ENCODE measurements at places on chromosomes 16 and 17.

DNA sequence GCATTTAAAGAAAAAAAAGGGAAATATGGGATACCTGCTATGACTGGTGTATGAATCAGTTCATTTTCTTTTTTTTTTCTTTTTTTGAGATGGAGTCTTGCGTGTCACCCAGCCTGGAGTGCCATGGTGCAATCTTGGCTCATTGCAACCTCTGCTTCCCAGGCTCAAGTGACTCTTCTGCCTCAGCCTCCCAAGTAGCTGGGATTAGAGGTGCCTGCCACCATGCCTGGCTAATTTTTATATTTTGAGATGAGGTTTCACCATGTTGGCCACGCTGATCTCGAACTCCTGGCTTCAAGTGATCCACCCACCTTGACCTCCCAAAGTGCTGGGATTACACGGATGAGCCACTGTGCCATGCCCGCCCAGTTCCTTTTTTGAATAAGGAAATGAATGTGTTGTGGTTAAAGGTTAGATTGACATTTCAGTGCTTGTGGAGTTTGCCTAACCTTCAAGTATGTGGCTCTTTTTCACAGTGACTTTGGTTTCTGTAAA is 7.7 kb downstream of the HAPSTR1 start:
- no peak for DNase-seq

DNA sequence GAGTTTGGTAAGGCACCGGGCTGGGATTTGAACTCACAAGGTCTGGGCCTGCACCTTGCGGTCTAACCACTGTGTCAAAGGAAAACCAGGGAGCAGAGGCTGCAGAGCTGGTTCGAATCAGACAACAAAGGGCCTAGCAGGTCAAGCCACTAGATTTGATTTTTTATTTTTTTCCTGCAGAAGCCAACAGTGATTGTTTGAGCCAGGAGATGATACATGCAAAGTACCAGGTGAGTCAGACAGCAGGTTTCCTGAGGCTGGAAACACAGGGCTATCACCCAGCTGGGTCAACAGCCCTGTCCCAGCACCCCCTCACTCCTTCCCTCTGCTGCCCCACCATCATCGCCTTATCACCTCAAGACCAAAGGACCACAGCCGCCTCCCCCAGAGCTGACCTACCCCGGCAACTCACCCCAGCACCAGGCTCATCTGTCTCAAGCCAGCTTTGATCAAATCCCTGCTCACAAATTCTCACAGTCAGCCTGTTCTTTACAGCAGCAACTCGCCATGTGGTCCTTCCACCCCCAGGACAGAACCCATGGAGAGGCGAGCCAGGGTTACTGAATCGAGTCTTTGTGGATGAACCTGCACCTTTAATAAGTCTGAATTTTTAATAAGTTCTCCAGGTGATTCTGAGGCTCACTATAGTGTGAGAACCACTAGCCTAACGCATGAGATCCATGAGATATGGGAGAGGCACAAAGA is 13.0 kb upstream of the KRT19 start:
- no peak for DNase-seq

GRCh38 chr16:13906168-13907089 is 13.5 kb upstream of the ERCC4 start:
- DNase-seq: no peak

DNA sequence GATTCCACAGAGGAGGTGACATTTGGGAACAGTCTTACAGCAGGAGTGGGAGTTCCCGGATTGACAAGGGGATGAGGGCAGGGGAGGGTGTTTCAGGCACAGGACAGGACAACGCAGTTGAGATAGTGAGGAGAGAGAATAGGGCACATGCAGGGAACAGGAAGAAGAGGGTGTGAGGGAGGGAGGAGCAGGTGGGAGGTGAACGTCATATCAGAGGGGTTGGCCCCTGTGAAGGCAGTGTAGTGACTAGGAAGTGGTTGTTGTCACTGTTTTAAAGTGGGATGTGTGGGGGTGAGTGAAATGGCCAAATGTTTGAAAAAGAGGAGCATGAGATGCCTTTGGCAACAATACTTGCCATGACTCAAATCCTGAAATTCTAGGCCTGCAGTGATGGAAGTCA is 12.2 kb downstream of the PRKCB start:
- no peak for DNase-seq

GRCh38 chr17:2282297-2282873 is 21.2 kb downstream of the SMG6 start:
- no peak for DNase-seq

- no peak for DNase-seq
Measured at GRCh38 chr16:8194794-8195193, 395.5 kb downstream of the TMEM114 start.

GRCh38 chr16:31128711-31129567 is 6.6 kb downstream of the PRSS8 start:
- DNase-seq: no peak

DNA sequence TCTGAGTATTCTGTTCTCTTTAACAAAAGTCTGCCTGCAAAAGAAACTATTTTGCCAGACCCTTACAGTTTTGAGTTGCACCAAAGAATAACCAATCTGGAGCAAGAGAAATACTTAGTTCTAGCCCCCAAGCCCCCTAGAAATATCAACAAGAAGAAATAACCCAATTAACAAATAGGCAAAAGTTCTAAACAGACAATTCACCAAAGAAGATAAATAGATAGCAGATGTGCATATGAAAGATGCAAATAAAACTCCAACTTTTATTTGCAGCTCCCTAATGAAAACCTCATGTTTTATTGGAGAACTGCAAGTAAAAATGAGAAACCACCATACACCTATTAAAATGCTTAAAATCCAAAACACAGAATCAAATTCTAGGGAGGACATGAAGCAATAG is 1308.0 kb downstream of the CDH11 start:
- no peak for DNase-seq

Data from NCI-H2081 treated with DMSO at 0.1 percent for 48 hours (cell line).